Cerebellar nuclear complex (tissue), 1 donor: ENCODE measurements at places on chromosomes 11 and 22.

- no peak for DNase-seq
Observed at GRCh38 chr11:64762674-64763525, 3.1 kb upstream of the PYGM start.

- no peak for DNase-seq
Observed at GRCh38 chr22:18085188-18085587, 7.4 kb downstream of the PEX26 start.

- DNase-seq: no peak
Observed at GRCh38 chr11:17774232-17775034, 39.9 kb downstream of the KCNC1 start.

DNA sequence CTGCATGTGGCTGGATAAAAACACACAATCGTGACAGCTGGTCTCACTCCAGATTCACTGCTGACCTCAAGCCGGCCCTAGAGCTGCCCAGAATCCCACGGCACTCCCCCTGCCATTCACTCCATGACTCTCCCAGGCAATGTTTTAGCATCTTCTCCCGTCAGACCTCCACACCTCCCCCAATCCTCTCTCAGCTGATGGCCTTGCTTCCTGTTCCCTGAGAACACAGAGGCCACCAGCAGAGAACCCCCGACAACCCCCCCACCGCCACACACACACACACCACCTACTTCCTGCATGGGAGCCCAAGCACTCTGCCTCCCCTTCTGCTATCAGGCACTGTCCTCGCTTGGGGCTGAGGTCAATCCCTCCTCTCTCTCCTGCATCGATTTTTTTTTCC is 9.3 kb downstream of the TNKS1BP1 start:
- no peak for DNase-seq

GRCh38 chr22:17942721-17943120 is 81.6 kb downstream of the MICAL3 start:
- DNase-seq: no peak

DNA sequence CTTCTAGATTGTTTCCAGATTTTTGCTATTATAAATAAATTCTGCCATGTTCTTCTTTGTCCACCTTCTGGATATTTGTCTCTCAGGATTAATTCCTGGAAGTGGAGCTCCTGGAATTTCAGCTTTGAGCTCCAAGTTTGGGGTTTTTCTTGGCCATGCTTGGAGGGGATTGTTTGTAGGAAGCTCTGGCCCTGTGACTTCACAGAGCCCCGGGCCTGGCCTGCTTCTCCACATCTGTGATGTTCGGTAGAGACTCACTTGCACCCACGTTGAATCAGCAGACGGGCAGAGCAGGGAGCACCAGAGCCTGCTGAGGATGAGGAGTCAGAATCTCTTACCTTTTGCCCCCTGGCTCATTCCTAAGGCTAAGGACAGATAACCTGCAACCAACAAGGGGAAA is 35.7 kb downstream of the LRRC32 start:
- DNase-seq: no peak

- DNase-seq: no peak
Observed at GRCh38 chr11:78954261-78954660, 379.6 kb upstream of the NARS2 start.

DNA sequence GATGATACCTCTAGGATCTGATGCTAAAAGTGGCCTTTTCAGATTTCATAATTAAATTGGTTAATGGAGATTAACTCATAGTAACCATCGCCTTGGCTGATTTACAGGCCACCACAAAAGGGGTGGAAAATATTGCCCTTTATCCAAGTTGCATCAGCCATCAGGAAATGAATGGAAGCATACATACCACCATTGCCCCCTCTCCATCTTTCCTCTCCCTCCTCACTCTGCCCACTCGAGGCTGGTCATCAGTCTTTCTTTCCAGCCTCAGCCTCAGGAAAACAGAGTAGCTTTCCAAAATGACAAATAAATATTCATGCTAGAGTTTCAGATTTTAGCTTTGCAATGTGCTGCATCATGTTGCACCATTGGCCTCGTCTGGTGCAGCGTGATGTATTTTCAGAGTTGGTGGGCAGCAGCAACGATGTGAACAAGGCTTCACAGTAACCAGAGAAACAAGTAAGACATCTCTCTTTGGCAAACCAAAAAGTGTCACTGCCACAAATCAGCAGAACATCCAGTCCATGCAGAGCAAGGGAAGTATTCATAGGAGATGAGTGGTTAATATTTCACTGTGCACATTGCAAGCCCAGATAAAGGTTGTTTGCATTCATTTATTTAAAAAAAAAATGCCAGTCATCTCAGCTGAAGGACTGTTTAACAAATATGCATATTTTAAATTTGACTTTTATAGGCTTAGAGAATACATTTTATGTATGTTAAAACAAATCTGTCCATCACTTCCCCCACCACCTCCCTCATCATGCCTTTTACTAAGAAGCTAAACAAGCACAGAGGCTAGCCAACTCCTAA is 136.7 kb upstream of the FAT3 start:
- no peak for DNase-seq

DNA sequence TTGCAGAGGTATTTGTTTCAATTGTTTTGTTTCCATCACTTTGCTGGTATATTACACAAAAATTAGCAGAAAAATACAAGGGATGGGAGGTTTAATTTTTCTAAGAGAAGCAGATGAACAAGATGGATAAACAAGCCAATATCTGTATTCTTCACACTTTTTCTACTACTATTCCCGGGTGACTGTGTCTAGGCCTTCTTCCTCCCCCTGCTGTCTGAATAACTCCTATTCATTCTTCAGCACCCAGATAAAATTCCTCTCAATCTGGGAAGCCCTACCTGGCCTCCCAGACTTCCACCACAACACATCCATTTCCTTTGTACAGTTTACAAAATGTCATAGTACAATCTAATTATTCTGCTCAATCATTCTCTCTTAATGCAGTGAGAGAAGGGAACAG is 666.6 kb upstream of the TENM4 start:
- no peak for DNase-seq

- DNase-seq: no peak
Observed at GRCh38 chr22:19586922-19587684, 62.9 kb upstream of the CLDN5 start.

DNA sequence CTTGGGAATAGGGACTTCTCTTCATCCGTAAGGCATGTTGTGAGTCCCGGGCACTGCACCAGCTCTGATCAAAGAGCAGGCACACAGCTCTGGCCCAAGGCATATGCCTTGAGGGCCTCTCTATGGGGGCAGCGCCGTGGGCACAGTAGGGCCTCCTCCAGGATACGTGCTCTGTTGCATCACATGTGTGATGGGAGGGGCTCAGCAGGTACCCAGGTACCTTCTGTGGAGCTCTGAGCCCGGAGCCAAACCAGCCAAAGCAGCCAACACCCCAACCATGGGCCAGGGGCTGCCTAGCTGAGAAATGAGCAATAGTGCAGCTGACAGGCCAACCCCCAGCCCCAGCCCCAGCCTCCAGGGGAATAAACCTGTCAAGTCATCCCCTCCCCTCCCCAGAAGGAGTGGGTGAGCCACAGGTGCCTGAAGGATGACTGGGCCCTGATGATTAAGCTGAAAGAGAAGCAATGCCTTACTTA is 79.7 kb upstream of the SHISAL1 start:
- DNase-seq: no peak

DNA sequence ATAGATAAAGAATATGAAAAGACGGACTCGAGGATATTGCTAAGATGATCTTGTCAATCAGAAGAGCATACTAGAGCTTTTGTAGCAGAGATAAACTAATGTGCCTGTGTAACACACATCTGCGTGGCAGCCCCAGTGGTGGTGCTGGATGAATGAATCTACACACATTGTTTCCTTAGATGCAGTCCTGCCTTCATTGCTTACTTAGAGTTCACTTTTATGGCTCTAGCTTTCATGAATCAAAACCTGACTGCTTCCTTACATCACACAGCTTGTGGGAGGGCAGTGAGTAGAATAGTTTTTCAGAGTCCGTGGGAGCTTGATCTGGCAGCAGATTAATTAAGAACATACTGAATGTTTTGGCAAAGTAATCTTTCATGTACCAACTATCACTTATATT is 83.7 kb downstream of the EXT2 start:
- no peak for DNase-seq

GRCh38 chr11:69919659-69920344 is 100.6 kb upstream of the FGF3 start:
- no peak for DNase-seq

GRCh38 chr11:92687724-92688123 is 281.7 kb upstream of the MTNR1B start:
- no peak for DNase-seq

DNA sequence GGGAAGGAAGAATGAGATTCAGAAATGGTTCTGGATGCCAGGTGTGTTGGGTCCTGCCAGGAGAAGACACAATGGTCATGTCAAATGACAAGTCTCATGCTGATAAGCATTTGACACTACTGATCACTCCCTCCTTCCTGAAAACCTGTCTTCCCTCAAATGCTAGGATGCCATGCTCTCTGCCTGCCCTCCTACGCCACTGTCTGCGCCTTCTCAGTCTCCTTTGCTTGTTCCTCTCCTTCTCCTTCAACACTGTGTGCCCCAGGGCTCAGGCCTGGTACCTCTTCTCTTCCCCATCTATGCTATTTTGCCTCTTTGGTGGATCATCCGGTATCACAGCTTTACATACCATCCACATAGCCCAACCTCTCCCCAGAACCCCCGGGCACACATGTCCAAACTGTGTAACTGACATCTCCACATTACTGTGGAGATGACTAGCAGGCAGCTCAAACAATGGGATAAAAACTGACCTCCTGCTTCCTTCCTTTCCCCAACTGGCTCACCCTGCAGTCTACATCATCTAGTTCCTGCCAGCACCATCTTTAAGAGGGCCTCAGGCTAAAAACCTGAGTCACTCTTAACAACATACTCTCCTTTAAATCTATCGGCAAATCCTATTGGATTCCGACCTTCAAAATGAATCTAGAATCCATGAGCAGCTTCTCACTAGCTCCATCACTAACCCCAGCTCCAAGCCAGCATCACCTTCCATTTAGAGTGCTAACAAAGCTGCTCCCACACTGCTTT is 8.2 kb downstream of the AP1B1 start:
- DNase-seq: no peak

DNA sequence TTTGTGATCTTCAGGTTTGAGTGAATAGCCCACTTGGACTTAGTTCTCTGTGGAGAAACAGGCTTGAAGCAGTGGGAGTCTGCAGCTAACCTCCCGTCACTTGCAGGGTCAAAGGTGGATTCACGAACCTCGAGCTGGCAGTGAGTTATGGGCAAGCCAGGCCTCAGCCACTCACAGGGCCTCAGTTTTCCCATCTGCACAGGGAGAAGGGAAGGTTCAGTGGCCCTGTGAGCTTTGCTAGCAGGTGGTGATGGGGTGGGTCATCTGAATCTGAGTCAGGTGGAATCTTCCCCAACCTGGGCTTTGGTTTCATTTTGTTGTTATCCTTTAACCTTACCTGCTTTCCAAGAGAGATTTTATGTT is 86.6 kb upstream of the GRIK4 start:
- DNase-seq: no peak

GRCh38 chr11:126839496-126839895 is 161.1 kb downstream of the KIRREL3 start:
- DNase-seq: no peak

DNA sequence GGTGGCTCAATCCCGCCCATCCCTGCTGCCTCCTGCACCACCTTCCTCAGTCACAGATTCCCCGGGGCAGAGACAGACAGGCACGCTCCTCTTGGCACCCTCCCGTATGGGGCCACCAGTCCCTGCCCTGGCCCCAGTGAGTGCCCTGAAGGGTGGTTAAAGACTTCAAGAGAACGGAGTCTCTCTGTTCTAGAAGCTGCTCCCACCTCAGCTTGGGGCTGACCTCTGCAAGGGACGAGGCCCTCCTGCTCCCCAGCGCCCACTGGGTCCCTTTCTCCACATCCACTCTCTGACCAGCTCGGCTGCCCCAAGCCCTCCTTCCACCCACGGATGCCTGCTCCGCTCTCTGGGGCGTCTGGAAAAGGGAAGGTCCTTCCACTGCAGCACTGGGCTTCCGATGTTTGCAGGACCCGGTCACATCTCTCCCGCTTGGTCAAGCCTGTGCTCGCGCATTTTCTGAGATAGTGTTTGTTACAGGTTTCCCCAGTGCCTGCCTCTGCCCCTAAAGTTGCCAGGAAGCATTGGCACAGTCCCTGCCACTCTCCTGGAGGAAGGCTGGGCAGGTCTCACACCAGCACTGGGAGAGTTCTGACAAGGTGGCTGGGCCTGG is 1487.9 kb downstream of the TBC1D22A start:
- no peak for DNase-seq

- no peak for DNase-seq
Observed at GRCh38 chr11:125833016-125833415, at the start of gene PATE4. Gene PATE4, plus strand, starts transcription at chr11:125833316. Its CDS starts 44 bp downstream, at chr11:125833360.

DNA sequence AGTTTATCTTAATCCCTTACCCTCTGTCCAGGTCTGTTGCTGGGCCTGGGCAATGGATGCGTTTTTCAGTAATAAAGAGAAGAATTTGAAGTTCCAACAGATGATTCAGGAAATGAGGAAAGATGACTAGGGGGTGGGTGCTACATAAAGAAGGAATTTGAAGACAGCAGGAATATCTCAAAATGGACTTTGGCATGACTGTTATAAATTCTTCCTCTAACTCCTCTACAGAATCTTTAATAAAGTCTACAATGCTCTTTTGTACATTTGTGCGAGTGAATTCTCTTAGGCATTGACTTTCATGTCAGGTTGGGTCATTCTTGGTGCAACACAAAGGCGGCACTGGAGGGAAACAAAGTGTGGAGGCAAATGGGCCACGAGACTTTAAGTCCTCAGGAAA is 35.1 kb upstream of the PRSS23 start:
- no peak for DNase-seq

GRCh38 chr11:17742019-17742418 is 7.4 kb downstream of the KCNC1 start:
- DNase-seq: no peak

- no peak for DNase-seq
Observed at GRCh38 chr22:37018086-37018814, 997 bp downstream of the TST start.

GRCh38 chr11:87006035-87006434 is 31.7 kb upstream of the TMEM135 start:
- DNase-seq: no peak

GRCh38 chr22:36990457-36990856 is 28.8 kb downstream of the TST start:
- no peak for DNase-seq

DNA sequence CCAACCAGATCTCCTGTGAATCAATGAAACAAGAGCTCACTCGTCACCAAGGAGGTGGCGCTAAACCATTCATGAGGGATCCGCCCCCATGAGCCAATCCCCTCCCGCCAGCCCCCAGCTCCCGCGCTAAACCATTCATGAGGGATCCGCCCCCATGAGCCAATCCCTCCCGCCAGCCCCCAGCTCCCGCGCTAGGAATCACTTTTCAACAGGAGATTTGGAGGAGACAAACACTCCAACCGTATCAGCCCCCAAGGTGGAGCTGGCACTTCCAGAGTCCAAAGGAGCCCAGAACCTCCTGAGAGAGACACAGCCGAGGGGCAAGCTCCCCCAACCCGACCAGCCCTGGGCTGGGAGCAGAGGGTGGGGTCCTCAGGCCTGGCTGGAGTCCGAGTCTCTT is 40.9 kb upstream of the PRR5 start:
- no peak for DNase-seq
